ENCODE measurements at places on chromosomes 5 and 9. TPM values are rescaled to one million over a fixed set of nuclear protein-coding genes. Genes with fewer than 3 reads are reported as not detected.

The TTC16 gene
- total RNA-seq: not detected

The PKN3 gene
- 13.4 TPM for total RNA-seq

The FOXD4L6 gene
- total RNA-seq: 0.06 TPM

The LCN10 gene
- total RNA-seq: not detected

The SLC23A1 gene
- total RNA-seq: 1.9 TPM

The PDE6A gene
- 0.25 TPM for total RNA-seq

The C5 gene
- 12.2 TPM for total RNA-seq

The SLC25A2 gene
- not detected for total RNA-seq

The PLPP7 gene
- not detected for total RNA-seq

The CDH18 gene
- not detected for total RNA-seq

The OR1Q1 gene
- total RNA-seq: not detected

Measured in A549 treated with GW870086 at 1 μM for 4 hours (cell line).